Activated T-cell treated with anti-CD3 and anti-CD28 coated beads, Interleukin-2, amount 50 U/mL, for 48 hours (primary cell): ENCODE measurements at places on chromosomes 1 and 21.

DNA sequence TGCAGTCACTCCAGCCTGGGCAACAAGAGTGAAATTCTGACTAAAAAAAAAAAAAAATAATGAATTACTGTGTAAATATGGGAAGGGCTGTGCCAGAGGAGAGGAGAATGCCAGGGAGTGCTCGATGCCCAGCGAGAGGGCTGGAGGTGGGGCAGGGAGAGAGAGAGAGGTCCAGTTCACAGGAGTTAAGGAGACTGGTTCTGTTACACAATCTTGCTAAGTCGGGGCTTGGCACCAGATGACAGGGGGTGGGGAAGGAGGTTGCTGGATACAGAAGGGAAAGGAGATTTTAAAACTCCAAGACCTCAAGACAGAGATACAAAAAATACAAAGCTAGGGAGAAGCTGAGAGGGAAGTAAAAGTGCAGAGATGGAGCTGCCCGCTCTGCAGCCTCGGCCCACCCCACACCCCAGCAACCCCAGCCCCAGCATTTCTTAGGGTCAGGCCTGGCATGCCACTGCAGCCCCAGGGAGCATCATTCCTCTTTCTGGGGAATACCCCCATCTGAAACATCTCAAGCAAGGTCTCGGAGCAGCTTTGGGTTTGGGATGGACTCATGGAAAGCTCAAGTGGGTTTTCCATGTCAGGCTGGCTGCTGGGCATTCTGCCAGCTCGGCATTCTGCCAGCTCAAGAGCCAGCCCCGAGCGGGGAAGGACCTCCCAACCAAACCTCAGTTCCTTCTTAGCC is 991 bp downstream of the SELENBP1 start:
- DNase-seq: no peak

DNA sequence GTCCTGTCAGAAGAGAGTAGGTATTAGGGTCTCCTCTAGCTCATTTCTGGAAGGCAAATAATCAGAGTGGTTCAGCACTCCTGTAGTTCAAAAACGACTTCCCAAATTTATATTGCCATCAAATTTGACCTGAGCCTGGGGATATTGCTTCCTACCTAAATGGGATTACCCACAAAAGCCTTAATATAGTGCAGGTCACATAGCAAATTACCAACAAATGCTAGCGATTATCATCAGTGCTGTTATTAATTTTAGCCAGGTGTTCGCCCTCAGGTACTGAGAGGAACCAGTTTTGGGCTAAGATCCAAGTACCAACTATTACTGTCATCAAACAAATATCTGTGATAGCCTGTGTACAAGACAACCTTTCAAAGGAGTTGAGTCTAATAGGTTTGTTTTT is 661.8 kb upstream of the PTBP2 start:
- no peak for DNase-seq

GRCh38 chr1:244833734-244834542 is 1.5 kb upstream of the COX20 start:
- DNase-seq: peak; percentile 66

- DNase-seq: no peak
These were observed 262.4 kb downstream of the ST6GALNAC3 start for GRCh38 chr1:76336931-76337371.
